ENCODE measurements at places on chromosomes 11 and 22.

DNA sequence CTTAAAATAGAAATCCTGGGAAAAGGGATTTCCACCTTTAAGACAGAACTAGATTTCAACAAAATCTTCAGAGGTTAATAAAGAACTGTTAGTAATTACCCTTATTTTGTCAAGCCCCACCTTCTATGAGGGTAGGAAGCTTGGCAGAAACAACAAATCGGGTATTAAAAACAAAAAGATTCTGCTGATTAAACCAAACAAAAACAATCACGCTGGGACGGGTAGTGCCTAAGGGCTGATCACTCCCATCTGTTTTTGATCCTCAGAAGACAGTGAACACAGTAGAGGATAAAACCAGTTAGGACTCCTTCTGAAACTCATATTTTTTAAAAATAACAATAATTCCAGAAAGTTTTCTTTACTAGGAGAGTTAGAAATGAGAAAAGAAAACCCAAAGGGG, 441.3 kb upstream of the API5 start:
- DNase-seq, result no peak

- no peak for DNase-seq
Measured at GRCh38 chr22:33639588-33640254, 280.6 kb downstream of the LARGE1 start.

GRCh38 chr11:14584595-14584994, 59.0 kb upstream of the PDE3B start:
- no peak for DNase-seq

- DNase-seq, result no peak
Measured at GRCh38 chr11:120062561-120062930, 75.4 kb downstream of the TRIM29 start.

GRCh38 chr11:60816590-60817157, 25.2 kb upstream of the CCDC86 start:
- no peak for DNase-seq

DNA sequence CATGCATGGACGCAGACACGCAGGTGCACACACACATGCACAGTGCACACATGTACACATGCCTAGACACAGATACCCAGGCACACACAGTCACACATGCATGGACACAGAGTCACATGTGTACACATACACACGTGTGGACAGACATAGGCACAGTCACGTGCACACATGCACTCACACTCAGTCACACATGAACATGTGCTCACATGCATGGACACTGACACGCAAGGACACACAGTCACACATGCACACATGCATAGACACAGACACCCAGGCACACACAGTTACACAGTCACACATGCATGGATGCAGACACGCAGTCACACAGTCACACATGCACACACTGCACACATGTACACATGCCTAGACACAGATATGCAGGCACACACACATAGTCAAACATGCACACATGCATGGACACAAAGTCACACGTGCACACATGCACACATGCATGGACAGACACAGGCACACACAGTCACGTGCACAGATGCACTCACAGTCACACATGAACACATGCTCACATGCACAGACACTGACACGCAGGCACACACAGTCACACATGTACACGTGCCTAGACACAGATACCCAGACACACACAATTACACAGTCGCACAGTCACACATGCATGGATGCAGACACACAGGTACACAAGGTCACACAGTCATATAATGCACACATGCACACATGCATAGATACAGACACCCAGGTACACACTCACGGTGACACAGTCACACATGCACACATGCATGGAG, 16.8 kb downstream of the MUC2 start:
- DNase-seq, result no peak

GRCh38 chr11:86211619-86212018, 32.9 kb upstream of the EED start:
- DNase-seq, result no peak

- peak; percentile 64 for DNase-seq
Measured at GRCh38 chr11:19756675-19757475, 44.2 kb downstream of the NAV2 start.

GRCh38 chr11:108793611-108794010, 128.7 kb downstream of the DDX10 start:
- no peak for DNase-seq

GRCh38 chr22:21797444-21798221, 62.0 kb upstream of the YPEL1 start:
- DNase-seq, result peak; percentile 64

DNA sequence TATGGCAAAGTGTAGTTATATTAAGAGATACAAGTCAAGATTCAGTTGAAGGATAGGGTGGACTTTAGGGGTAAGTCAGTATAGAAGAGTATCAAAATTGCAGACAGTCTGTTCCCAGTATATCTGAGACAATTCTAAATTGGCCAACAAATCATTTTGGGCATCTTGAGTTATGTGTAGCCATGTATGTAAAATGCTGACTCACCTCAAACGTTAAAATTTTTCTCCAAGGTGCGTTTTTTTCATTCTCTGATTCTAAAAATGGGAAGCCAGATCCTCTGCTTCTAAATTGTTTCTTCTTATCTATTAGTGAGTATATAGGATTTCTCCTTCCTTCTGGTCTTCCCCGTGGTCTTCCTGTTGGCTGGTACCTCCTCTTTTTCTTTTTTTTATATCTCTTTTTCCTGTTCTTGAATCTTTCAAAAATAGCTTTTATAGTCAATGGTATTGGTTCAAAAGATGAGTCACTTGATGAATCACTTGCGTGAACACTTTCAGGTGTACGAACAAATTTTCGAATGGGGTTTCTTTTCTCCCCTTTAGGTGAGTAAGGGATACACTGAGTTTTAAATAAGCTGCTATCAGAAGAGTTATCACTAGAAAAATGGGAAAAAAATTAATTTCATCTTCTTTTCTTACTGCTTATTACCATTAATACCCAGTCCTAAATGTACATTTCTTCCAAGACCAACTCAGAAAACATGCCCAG, 3.2 kb downstream of the TAF1D start:
- DNase-seq, result peak; percentile 5

DNA sequence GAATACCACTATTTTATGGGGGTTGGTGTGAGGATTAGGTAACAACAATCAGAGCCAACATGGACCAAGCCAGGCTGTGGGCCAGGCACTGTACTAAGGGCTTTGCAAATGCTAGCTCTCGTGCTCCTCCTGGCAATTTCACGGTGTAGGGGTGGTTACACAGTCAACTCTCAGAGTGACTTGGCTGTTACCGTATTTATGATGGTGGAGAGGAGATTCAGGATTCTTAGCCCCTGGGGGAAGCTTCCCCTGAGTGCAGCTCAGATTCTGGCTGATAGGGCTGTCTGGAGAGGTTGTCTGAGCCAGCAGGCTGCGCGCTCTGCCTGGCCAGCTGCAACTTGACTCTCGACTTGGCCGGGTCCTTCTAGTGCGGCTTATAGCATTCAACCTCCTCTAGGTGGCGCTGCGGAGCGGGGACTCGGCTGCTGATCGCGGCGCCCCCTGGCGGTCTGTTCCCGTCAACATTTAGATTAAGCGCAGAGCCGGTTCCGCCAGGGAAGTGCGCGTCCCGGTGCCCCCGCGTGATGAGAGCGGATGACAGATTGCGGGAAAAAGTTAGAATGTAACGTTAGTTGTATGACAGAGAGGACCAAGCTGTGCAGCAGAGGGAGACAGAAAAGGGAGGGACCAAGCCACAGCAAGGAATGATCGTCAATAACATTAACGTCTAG, 4.5 kb upstream of the NCF4 start:
- peak; percentile 76 for DNase-seq

DNA sequence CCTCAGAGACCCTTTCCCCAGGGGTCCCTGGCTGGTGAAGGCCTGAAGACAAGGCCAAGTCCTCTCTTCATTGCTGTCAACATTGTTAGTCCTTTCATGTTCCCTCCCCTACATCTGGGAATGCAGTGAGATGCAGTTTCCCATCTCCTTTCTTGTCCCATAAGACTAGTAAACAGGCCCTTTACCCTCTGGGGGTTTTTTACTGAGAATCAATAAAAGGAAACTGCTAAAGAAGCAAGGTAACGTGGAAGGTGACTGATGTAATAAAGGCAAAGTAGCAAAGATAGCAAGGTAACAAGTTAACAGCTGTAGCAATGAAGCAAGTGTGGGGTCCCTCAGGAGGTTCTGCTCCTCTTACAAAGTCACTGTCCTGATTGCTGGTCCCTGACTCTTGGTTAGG, 37.3 kb downstream of the TEAD1 start:
- DNase-seq, result no peak

DNA sequence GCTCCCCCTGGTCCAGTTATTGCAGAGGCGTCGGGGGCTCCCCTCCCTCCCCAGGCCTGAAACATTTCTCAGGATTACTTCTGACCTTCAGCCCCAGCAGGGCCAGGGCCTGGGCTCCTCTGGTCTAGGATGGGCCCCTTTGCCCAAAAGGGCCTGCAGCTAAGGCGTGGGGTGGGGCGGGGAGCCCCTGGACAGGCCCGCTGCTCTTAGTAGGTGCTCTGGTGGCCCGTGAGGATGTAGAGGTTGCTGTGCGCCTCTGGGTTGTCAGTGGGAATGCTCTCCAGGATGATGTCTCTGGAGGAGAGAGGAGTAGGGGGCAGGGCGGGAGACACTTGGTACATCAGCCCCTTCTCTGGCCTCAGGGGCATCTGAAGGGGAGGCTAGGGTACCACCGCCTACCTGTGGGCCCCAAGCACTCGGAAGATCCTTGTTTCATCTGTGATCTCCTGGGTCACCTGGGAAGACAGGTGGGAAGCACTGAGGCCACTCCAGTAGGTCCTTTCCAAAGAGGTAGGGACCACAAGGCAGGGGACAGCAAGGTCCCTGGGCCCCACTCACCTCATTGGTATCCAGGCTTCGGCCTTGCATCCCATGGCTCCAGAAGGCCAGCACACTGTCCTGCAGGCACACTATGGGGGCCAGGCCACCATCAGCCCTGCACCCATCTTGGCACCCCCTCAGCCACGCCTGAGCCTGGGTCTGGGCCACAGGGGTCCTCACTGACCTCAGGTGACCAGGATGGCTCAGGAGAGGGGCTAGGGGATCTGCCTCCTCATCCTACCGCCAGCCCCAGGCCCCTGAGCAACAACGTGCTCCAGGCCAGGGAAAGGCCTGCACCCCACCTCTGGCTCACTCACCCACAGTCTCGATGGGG, 11.2 kb upstream of the SF1 start:
- no peak for DNase-seq

GRCh38 chr11:3632070-3632660, 9.6 kb downstream of the ART5 start:
- no peak for DNase-seq

GRCh38 chr11:123853038-123853437, 32.4 kb downstream of the TMEM225 start:
- no peak for DNase-seq

- no peak for DNase-seq
Measured at GRCh38 chr11:28969832-28970231, 861.6 kb downstream of the METTL15 start.

GRCh38 chr11:44524751-44525201, 40.7 kb upstream of the CD82 start:
- DNase-seq, result peak; percentile 44

DNA sequence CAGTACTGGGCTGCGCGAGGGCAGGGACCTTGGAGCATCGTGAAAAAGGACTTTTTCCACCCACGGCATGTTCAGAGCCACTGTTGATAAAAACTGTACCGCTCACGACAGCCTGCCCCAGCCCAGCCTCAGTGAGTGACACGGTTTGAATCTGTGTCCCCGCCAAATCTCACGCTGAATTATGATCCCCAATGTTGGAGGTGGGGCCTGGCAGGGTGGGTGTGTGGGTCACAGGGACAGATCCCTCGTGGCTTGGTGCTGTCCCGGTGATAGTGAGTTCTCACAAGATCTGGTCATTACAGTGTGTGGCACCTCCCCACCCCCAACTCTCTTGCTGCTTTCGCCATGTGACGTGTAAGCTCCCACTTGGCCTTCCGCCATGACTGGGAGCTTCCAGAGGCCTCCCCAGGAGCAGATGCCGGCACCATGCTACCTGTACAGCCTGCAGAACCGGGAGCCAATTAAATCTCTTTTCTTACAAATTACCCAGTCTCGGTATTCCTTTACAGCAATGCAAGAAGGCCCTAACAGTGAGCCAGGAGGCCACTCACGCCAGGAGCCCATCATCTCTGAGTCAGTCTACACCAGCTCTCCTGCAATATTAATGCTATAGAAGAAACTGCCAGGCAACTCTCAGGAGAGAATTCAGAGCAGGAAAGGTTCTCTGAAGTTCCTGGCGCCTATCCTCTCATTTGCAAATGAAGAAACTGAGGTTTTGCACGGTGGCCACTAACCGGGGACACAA, 1.3 kb downstream of the TOLLIP start:
- no peak for DNase-seq

GRCh38 chr11:114291381-114291780, 4.8 kb upstream of the NNMT start:
- peak; percentile 45 for DNase-seq

GRCh38 chr22:21837248-21837979, 30.0 kb downstream of the MAPK1 start:
- DNase-seq, result peak; percentile 89

GRCh38 chr11:112817376-112817775, 143.8 kb upstream of the NCAM1 start:
- DNase-seq, result no peak

DNA sequence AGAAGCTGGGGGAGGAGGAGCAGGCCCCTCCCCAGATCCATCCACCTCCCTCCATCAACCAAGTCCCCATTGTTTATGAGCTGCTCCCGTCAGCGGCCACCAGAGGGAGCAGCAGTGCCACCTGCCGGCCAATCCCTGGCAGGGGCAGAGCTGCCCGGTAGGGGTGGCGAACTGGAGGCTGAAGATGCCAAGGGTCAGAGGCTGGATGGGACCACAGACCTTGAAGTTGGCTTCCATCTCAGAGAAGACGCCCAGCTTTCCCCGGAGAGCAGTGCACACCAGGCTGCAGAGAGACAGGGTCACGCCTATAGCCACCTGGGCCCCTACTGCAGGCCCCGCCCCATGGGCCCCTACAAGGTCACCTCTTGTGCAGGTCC, 3.6 kb downstream of the FIBP start:
- DNase-seq, result peak; percentile 62

GRCh38 chr11:93528757-93529645, 14.2 kb downstream of the SMCO4 start:
- DNase-seq, result no peak

DNA sequence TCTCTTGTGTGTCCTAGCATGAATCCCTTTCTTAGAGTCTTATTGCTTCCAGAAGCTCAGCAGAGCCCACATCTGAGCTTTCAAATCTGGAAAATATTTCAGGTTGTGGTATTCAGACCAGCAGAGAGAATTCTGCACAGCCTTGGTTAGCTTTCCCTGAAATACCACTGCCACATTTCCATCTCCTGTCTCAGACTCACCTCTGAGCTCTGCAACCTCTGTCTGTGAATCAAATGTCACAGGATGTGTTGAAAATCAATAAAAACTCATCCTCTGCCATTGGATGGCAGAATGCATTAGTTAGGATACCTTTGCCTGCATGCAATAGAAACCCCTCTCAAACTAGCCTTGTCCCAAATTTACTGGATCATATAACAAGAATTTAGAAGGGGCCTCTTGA, 47.7 kb downstream of the ENDOD1 start:
- no peak for DNase-seq
